ENCODE measurements at places on chromosomes 3 and 15.
A peak's percentile ranks its signal among the peaks of the same experiment; 100 is the strongest.

- DNase-seq: no peak
Observed at GRCh38 chr3:131501949-131502348, 822 bp downstream of the MRPL3 start.

- no peak for DNase-seq
Observed at GRCh38 chr3:173135059-173135458, 6.0 kb downstream of the SPATA16 start.

GRCh38 chr15:59741274-59741906, 52.3 kb upstream of the BNIP2 start:
- peak; percentile 75 for DNase-seq

- no peak for DNase-seq
Observed at GRCh38 chr15:87293031-87293430, 963.5 kb downstream of the NTRK3 start.

- DNase-seq: peak; percentile 55
Observed at GRCh38 chr15:75731248-75732151, 18.9 kb upstream of the CSPG4 start.

GRCh38 chr3:127796831-127797150, 25.5 kb downstream of the MGLL start:
- DNase-seq: no peak

- no peak for DNase-seq
Observed at GRCh38 chr3:24828551-24828950, 333.9 kb upstream of the THRB start.

GRCh38 chr15:78265752-78266224, 1.4 kb downstream of the DNAJA4 start:
- no peak for DNase-seq

DNA sequence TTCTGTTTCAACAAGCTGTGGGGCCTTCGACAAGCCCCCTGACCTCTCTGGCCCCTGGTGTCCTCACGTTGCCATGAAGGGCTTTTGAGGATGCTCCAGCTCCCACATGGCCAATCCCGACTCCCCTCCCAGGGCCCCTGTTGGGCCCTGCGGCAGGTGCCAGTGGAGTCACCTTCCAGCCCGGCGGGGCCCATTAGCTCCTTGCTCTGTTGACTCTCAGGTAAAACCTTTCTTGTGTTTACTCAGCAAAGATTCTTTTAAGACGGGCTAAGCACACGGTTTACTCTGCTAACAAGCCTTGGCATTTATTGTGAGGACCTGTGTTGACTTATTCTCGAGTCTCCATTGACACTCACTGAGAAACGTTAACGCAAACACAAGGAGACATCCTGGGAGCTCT, 15.0 kb downstream of the RPLP1 start:
- DNase-seq: no peak

DNA sequence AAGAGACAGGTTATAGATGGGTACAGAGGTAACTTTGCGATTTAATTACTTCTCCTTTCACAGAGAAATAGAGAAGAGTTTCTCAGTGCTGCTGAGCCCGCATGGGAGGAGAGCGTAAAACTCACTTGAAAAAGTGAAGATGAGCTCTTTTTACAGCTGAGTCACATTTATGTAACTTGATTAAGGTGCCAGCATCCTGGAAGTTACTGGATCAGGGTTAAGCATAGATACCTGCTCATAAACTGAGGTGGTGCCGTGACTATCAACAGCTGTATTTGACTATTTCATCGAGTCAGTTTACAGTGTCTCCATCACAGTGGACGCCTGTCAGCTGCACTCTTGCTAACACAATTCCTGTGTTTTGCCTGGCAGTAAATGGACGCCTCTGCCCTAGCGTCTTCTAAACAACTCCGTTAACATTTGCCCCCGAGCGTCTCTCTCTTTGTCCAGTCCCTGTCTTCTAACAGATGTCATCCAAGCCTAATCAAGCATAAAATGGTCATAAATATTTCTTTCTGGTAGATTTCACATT, 414.6 kb downstream of the FOXP1 start:
- DNase-seq: no peak

- no peak for DNase-seq
Observed at GRCh38 chr3:179591313-179591712, 13.1 kb downstream of the MRPL47 start.

DNA sequence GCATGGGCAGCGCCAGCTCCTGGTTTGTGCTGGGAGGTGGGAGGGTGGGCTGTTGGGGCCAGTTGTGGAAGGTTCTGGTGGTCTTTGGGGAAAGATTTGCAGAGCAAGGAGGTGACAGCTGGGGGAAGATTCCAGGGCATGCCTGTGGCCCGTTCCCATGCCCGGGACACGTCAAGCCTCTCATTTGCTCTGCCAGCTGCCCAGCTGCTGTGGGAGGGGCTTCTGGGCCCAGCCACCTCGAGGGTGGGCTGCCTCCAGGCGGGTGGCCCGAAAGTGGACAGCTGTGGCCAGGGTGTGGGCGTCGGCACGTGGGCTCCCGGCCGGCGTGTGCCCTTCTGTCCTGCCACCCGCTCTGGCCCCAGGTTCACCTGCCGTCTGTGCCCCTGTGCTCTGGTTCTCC, 17.2 kb downstream of the PLXNA1 start:
- DNase-seq: no peak

DNA sequence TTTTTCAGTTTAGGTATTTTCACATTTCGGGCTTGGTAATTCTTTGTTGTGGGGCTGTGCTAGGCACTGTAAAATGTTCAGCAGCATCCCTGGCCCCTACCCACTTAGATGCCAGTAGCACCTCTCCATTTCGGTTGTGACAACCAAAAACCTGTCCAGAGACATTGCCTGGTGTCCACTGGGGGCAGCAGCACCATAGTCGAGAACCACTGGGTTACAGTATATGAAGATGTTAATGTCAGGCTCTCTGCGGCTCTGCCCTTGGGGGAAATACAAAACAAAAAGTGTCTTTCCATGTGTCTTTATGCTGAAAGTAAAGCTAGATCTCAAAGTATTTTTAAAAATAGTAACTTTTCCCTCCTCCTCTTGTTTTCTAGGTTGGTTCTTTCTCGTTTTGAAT, 177.2 kb downstream of the ITPR1 start:
- DNase-seq: peak; percentile 27

- no peak for DNase-seq
Observed at GRCh38 chr15:84899750-84900149, 15.3 kb downstream of the SLC28A1 start.

DNA sequence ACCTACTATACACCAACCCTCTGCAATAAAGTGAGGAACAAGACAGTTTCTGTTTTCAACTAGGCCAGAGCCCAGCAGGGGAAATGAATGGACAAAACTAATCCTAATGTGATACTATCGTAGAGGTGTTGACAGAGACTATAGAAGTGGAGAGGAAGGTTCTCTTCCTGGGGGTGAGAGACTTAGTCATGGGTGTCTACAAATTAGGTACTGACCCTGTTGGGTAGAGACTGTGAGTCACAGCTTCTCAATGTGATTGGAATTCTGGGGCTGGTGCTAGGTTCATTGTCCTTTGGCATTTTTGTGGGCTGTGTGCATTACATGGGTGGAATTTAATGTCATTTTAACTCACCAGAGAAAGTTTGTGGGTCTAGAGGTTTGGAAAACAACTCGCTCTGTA, 79.3 kb downstream of the ADAMTSL3 start:
- no peak for DNase-seq

DNA sequence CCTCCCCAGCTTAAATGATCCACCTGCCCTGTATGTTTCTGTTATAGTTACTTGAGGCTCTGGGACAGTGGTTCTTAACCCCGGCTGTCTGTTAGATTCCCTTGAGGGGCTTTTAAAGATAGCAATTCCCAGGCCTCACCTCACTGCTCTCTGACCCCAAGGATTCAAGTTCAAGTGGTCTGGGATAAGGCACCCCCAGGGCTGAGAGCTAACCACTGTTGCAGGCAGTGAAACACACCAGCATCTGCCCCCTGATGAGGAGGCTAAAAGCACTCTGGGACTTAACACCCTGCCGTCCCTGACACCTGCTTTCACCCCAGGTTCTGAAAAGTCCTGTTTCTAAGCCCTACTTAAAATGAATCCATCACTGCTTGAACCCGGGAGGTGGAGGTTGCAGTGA, 103.7 kb downstream of the LRRK1 start:
- DNase-seq: peak; percentile 34

DNA sequence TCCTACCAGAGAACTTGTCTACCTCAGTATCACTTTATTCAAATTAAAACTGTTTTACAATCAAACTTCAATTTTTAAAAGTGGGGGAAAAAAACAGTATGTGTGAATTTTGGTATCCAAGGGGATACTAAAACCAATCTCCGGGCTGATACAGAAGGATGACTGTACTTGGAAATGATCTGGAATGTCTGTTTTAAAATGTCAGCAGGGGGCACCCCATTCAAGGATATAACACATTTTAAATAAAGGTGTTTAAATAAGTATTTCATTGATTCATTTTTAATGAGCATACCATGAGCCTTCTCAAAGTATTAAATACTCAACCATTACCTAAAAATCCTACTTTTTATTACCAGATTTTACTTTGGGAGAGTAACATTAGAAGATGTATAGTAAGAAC, 67.9 kb downstream of the ULK4 start:
- DNase-seq: peak; percentile 16

GRCh38 chr15:36109943-36110658, 469.3 kb upstream of the CDIN1 start:
- DNase-seq: no peak

DNA sequence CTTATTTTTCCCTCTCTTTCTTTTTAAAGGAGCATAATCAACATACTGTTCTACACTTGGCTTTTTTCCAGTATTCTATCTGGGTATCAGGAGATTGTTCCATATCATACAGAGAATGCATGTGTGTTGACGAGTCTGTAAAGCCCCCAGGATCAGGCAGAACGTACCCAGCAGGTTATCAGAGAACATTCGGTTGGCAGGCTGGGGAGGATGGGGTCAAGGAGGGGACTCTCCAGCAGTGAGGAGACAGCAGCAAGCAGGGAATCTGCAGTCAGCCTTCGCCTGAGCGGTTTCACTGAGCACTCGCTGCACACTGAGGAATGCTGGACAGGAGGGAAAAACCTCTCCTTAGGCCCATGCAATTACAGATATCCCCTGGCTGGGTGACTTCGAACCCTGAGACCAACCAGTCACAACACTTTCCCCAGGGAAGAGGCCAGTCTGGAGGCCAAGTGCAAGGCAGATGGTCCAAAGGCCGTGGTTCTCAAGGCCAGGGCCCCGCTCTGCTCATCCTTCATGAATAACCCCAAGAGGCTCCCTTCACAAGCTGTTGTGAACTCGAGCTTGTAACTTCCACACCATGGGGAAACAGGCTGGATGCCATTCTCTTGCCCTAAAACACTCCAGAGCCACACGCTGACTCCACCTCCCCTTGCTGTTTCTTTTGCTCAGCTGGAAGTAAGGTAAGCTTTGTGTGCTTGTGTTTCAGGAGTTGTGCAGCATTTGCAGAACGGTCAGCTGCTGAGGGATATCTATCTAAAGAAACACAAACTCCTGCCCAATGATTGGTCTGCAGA, 60.1 kb downstream of the PXYLP1 start:
- DNase-seq: no peak

DNA sequence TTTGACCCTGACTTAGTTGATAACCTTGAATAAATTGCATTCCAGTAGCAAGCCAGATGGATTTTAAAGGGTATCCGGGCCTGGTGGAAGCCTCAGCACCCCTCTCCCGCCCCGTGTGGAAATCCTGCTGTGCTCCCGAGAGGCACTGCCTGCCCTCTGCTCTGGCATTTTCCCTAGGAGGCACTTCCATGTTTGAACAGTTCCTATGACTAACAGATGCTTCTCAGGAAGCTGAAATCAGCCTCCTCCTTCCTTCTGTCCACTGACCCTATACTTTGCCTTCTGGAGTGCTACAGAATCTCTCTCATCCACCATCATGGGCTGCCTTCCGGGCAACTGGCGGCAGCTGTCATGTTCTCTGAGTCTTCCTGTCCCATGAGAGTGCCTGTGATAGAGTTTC, 90.8 kb downstream of the GABRG3 start:
- DNase-seq: no peak

DNA sequence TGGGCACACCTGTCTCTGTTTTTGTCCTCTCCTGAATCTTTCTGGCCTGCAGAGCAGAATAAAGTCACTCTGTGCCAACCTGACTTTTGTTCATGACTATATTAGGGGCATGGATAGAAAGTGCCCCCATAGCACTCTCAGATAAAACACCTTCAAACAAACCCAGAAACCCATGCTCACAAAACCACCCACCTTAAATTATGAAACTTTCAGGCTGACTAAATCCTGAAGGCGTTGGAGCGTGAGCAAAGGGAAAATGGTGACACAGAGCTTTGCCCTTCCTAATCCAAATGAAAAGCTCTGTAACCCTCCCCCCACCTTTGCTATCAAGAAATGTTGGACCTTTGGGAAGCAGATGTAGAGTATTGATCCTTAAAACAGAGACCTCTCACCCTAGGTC, 138.9 kb downstream of the IGF1R start:
- DNase-seq: peak; percentile 26

- DNase-seq: no peak
Observed at GRCh38 chr3:136291302-136291701, 41.2 kb downstream of the PCCB start.

DNA sequence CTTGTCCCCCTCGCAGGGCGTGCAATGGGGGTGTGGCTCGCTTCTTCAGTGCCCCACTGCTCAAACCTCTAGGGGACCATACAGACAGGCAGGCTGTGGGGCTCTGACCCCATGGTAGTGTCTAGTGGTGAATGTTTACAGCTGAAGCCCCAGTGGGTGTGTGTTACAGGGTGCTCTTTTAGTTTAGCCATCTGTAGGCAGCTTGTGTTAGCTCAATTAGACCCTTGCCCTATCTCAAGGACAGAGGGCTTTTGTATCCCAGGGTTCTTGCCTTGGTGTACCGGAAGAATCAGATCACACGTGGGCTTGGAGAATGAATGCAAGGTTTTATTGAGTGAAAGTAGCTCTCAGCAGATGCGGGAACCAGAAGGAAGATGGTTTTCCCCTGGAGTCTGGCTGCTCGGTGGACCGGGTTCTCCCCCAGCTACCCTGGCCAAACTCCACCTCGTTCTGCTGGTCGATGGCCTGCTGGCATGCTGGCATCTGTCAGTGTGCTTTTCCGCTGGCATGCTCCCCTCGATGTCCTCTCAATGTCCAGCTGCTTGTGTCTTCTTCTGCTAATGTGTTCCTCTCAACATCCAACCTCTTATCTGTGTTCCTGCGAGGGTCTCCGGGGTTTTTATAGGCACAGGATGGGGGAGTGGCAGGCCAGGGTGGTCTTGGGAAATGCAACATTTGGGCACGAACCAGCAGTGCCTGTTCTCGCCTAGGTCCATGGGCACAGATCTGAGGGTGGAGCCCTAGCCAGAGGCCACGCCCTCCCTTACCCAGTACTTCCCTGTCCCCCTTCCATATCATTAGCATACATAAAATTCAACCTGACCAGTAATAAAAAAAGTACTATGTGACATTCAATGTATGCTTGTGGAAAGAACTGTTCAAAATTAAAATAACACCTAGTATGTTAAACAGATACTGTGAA, 6.6 kb downstream of the SPCS1 start:
- DNase-seq: no peak

DNA sequence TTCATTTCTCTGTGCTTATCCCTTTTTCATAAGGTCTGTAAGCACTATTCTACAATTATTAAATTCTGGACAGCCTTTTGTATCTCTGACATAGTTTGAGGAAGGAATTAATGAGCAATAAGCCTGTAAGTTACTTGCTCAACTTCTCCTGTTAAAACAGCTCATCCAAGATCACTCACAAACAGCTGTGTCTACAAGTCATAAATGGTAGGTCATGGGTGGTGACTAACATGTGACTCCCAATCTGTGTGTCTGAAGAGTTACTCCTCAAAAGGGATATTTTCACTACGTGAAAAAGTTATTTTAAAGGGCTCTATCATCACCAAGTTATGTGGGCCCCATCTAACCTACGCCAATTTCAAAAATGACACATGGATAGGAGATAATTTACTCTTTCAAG, 145.2 kb upstream of the CBLB start:
- no peak for DNase-seq

- no peak for DNase-seq
Observed at GRCh38 chr3:111787556-111788463, 71.3 kb upstream of the PHLDB2 start.

GRCh38 chr3:20930034-20930433, 744.0 kb upstream of the SGO1 start:
- peak; percentile 47 for DNase-seq
